ENCODE measurements at places on chromosomes 7 and 10.

DNA sequence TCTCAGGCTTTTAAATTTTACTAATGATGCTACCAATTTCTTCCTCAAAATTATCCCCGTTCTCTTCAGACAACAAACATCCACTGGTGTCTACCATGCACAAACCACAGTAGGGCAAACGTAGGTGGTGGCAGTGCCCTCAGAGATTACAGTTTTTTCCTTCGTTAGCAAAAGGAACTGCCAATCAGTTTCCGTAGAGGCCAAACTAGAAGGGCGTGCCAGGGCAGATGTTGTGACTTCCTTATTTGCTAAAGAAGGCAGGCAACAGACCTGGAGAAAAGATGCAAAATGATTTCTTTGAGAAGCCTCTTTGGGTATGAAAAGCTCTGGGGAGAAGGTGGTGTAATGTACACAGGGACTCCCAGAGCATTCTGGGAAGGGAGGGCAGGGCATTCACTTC lies 7.6 kb upstream of the FAM180A start:
- DNase-seq, result no peak

- DNase-seq, result no peak
These were observed 174.1 kb downstream of the LRRN3 start for GRCh38 chr7:111264981-111265380.

- no peak for DNase-seq
These were observed 7.1 kb upstream of the BTBD16 start for GRCh38 chr10:122263971-122264370.

- no peak for DNase-seq
These were observed 93.3 kb downstream of the BMS1 start for GRCh38 chr10:42875798-42876341.

DNA sequence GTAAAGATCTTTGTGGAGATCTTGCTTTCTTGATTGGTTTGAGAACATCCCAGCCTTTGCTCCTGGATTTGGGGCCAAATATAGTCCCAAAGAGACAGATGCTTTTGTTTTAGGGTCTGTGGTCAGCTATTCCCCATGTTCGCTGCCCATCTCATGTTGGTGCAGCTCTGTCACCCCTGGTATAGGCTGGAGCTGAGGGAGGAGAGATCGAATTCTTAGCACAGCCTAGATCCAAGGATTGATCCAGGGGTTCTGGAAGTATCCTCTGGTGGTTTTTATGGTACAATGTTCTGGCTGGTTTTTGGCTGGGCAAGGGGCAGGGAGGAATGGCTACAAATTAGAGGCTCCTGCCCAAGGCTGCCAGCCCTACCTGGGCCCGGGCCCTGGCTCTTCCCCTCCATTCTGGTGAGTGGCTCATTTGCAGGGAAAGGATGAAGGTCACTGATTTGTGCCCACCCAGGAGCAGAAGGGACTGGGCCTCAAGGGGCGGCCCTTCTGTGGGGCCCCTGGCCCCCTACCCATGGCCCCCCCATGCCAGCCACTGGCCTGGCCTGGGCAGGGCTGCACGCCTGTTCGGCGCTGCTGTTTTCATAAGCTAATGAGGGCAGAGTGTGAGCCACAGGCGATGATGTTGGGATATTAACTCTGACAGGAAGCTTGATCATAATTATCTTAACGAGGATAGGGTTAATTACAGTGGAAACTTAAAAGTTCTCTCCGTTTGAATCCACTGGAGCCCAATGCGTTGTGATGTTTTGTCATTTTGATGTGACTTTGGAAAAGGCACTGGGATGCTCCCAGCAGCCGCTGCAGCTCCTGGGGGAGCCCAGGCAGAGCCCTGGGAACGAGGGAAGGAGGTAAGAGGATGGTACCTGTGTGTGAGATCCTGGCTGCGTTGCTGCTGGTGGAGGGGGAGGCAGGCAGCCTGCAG lies 600.6 kb downstream of the LRMDA start:
- DNase-seq, result no peak

GRCh38 chr7:84195295-84196060 lies 889 bp upstream of the SEMA3A start:
- DNase-seq, result no peak

- no peak for DNase-seq
These were observed 10.2 kb downstream of the BLNK start for GRCh38 chr10:96261132-96261531.

DNA sequence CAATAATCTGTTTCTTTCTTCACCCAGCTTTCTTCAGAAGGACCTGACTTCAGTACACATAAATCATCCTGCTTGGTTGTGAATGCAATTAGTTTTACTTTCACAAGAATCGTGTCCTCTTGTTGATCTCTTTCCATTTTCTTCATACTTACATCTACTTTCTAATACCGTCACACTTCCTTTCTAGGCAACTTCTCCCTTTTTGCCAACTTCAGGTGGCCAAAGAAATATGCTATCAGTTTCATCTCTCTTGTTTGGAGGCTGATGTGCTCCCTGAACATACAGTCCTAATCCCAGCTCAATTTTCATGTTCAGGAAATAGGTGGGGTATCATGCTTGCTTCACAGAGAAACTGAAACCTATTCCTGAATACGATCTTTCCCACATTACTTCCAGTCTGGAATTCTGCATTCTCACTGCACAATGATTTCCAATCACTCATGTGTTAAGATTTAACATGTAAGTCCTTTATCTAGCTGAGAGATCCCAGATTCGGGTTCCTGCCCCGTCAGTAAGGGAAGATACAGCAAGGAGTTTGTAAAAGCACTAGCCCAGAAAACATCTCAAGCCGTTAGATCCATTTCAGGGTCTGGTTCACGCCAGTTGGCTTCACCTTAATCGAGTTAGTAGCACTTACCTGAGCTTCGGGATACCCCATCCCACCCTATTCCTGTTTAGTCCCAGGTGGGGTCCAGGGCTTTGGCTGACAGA lies 994 bp downstream of the SLC25A28 start:
- DNase-seq, result no peak

GRCh38 chr10:78771260-78771659 lies 297.5 kb upstream of the ZMIZ1 start:
- no peak for DNase-seq

DNA sequence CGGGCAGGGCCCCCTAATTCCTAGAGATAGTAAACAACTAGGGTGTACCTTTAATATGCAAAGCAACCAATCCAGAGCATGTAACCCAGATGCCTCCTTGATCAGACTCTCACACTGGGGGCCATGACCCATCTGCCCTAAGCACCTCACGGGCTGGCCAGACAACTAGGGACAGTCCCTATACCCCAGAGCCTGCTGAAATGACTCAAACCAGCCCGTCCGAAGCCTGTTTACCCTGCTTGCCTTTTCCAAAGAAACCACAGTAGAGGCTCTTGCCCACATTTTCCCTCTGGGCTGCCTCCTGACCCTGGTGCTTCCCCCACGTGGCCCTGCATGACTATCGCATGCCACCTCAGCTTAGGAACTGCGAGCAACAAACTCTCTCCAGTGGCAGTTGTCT lies 46.2 kb downstream of the RGS10 start:
- DNase-seq, result no peak

- DNase-seq, result no peak
These were observed 117.7 kb upstream of the MBL2 start for GRCh38 chr10:52890281-52890680.

GRCh38 chr10:86001521-86001920 lies 365.1 kb downstream of the GRID1 start:
- no peak for DNase-seq

DNA sequence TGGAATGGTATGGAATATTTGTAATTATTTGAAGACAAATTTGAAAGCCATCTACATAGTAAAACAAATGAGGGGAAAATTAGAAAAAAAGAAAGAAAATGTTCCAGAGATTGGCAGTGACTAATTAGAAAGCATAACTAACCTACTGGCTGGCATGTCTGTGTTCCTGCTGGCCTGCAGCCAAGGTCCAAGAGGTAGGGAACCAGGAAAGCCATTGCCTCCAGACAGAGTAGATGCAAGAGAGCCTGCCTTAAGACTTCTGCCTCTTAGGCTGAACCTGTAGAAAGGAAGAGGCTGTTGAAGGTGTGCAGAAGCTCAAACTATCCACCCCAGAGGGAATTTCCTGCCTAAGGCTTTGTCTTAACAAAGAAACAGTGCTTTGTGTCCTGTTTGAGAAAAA lies 982.0 kb downstream of the SORCS1 start:
- DNase-seq, result no peak

- DNase-seq, result no peak
These were observed 151.5 kb downstream of the SLIT1 start for GRCh38 chr10:97034301-97034700.

DNA sequence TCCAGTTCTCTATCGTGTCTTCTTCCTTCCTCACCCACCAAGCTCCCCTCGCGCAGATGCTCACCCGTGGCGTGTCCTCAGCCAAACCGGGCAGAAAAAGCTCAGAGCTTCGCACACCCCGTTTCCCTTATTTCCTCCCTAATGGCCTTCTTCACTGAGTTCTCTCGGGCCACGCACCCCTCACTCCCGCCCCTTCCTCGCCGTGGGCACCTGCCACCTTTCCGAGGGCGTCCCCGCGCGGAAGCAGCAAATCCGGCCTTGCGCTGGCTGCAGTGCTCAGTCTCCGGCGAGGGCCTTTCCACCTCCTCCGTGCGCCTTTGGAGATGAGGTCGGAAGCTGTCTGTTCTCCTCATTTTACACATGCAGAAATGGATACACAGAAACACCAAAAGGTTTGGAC lies 12.4 kb upstream of the CALML3 start:
- DNase-seq, result no peak

- DNase-seq, result no peak
These were observed 19.1 kb downstream of the CNOT4 start for GRCh38 chr7:135490783-135491182.

DNA sequence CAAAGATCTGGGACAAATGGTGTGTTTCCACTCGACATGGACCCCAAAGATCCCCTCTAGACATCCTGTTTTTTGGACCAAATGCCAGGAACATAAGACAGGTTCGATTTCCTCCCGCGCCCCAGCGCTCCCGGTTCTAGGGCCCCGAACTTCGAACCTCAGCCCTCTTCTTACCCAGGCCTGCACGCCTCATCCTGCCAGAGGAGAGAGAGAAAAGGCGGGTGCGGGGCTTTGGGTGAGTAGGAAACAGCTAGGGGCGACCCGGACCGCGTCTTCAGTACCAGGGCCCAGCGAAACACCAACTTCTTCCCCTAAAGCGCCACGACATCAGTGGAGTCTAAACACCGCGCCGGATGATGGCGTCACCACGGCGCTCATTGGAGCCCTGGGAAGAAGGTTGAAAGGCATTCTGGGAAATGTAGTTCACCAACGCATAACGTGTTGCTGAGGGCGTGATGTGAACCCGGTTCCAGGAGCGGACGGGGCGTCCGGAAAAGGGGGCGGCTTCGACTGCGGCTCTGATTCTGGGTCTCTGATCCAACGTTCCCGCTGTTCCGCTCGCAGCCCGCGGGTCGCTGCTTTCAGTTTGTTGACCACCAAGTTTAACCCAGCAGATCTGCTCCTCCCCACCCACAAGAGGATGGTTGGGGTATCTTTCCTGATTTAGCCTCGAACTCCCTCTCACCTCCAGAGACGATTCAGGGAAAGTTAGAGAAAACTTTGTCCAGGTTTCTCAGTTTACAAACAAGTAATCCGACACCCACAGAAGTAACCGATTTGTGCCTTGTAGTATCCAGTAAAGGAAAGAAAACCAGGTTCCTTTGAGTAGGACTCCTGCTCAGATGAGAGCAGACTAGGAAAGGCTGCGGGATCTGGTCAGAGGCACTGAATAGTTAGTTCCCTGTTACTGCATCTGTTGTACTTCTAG lies at the start of gene BET1:
TSS of gene BET1 (minus strand) at position 332 of the 928 bp plus-strand sequence. CDS start at position 193, 139 bp downstream.
- DNase-seq, result peak; percentile 92

DNA sequence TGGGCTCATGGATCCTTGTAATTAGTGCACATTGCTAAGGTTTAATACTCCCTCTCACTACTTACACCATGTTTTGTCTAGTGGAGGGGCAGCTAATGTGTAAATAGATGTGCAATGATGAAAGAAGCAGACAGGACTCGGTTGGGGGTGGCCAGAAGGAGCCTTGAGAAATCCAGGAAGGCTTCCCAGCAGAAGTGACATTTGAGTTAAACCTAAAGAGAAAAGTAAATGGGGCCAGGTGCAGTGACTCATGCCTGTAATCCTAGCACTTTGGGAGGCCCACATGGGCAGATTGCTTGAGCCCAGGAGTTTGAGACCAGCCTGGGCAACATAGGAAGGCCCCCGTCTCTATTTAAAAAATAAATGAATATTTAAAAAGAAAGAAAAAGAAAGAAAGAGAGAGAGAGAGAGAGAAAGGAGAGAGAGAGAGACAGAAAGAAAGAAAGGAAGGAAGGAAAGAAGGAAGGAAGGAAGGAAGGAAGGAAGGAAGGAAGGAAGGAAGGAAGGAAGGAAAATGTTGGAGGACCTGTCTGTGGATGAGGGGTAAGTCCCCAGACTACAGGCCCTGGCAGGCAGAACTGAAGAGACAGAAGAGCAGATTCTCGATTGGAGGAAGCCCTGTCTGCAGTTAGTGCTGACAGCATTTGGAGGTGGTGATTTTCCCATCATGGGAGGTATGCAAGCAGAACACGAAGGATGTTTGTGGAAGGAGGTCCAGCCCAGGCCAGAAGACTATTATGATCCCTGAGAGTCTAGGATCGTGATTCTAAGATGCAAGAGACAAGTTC lies 3.6 kb downstream of the ELN start:
- no peak for DNase-seq

DNA sequence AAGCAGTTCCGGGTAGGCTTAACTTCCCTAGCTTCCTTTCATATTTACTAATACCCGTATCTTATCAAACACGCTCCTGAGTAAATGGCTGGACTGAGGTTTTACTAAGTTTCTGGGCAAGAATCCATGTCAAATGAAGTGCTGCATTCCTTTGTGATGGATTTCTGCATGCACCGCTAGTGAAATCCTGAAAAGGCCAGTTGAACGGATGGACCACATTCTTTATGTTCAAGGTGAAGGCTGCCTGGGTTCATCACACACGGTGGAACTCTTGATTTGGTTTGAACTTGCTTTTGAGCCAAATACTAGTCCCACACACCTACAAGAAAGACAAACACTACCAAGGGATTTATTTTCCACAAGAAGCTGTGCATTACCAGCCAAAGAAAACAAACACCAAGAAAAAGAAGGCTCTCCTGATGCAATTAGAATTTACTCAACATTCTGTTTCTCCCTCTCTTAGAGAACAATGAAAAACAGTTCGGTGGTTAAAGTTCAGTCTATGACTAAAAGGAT lies 255.0 kb upstream of the SEMA3C start:
- DNase-seq, result no peak

DNA sequence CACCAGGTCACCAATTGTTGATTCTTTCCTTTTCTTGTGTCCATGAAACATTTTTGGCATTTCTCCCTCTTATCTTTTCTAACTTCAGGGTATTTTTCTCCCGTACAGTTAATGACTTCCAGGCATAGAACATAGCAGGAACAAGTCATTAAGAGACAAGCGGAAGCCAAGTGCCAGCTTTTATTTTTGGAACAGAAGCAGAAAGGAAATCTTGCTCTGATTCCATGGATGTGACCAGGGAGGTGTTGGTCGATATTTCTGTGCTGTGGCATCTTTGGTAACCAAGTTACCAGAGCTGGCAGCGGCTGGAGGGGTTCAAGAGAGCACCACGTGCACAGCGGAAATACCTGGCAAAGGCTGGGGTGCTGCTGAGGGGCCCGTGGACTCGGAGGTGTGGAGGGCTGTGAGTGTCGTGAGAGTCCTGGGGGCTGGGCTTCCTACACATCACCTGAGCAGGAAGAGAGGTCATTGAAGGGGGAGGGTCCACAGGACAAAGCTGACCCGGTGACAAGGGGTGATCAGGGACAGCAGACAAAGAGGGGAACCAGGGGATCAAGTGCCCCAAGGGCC lies 1.8 kb downstream of the LLCFC1 start:
- DNase-seq, result no peak
